ENCODE measurements at places on chromosomes 12 and 14.

GRCh38 chr12:116323406-116324386 lies 46.2 kb upstream of the MED13L start:
- no peak for DNase-seq
- peaks cover 10% of the 10 kb centered on the region for H3K4me1 ChIP-seq

DNA sequence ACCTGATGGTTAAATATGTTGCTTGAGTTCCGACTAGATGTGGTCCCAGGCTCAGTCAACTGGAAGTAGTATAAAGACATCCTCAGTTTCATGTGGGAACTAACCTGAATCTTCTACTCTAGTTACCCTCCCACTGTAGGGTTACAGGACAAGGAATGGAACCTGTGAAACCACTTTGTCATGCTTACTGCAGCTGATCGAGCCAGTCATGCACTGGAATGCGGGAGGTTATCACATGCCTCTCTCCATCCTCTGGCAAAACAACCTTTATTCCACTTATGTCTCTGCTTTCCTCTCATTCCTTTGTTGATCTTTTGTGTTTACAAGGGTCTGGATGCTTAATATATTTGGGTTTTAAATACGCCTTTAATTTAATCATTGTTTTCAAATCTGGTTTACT lies 111.9 kb upstream of the DDHD1 start:
- H3K36me3 ChIP-seq, result peaks cover 38% of the 10 kb centered on the region
- peaks cover 7% of the 10 kb centered on the region for H3K4me1 ChIP-seq
- no peak overlapping the region for H3K27ac ChIP-seq
- H3K27me3 ChIP-seq, result no peaks in the 10 kb centered on the region
- H3K4me3 ChIP-seq, result no peak overlapping the region
- no peak for DNase-seq

DNA sequence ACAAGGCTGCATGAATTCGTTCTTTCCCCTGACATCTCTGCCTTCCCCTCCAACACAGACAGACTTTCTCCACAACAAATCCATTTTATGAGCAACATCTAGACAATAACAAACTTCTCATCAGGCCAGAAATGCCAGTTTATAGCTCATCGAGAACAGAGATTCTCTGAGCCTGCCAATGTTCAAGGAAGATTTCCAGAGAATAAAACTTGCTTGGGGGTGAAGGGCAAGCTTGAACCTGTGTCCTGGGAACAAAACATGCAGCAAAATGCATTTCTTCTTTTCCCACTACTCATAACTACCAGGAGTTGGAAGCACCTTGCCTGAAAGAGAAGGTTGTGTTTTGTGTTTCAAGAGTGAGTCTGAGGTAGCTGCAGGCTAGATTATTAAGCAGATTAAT lies 6.8 kb downstream of the MAP1LC3B2 start:
- H3K27me3 ChIP-seq, result no peaks in the 10 kb centered on the region
- no peak overlapping the region for H3K4me3 ChIP-seq
- DNase-seq, result no peak
- H3K36me3 ChIP-seq, result peaks cover 19% of the 10 kb centered on the region

DNA sequence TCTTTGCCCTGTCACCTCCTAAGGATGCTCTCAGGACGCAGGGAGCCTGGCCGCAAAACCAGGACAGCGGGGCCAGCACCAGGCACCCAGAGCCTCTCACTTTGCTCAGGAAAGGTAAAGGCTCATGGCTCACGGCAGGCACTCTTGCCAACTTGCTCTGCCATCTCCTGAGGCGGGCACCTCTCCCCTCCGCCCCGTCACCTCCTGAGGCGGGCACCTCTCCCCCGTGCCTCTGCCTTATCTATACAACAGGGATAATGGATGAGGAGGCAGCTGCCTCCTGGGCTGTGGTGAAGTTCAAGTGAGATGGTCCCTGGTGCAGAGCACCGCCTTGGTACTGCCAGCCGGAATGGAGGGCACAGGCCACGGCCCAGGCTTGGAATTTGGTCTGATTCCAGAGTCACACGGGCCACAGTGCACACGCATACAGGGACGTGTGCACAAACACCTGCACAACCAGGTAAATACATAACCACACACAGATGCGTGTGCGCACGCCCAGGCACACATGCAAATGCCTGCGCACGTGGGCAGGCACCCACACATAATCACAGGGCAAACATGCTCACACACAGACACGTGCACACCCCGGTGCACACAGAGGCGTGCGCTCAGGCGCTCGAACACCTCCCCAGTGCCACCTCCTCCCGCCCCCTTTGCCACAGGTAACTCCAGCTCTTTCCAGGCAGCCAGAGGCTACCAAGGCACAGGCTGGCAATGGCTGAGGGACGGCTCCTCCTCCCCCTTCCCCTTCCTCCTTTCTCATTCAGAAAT lies 11.6 kb downstream of the DEGS2 start:
- no peaks in the 10 kb centered on the region for H3K4me1 ChIP-seq
- H3K27me3 ChIP-seq, result no peaks in the 10 kb centered on the region
- H3K4me3 ChIP-seq, result no peak overlapping the region
- H3K36me3 ChIP-seq, result no peaks in the 10 kb centered on the region

GRCh38 chr12:33041562-33041961 lies 145.0 kb upstream of the PKP2 start:
- H3K27me3 ChIP-seq, result no peaks in the 10 kb centered on the region
- peaks cover 7% of the 10 kb centered on the region for H3K4me1 ChIP-seq
- no peak overlapping the region for H3K27ac ChIP-seq
- no peak overlapping the region for H3K4me3 ChIP-seq

GRCh38 chr12:82523996-82524395 lies 162.7 kb upstream of the TMTC2 start:
- no peaks in the 10 kb centered on the region for H3K36me3 ChIP-seq
- no peak overlapping the region for H3K4me3 ChIP-seq
- no peaks in the 10 kb centered on the region for H3K4me1 ChIP-seq
- H3K27me3 ChIP-seq, result no peaks in the 10 kb centered on the region

GRCh38 chr14:96145116-96145864 lies 59.3 kb upstream of the BDKRB2 start:
- DNase-seq, result no peak
- H3K27ac ChIP-seq, result no peak overlapping the region
- no peaks in the 10 kb centered on the region for H3K4me1 ChIP-seq

DNA sequence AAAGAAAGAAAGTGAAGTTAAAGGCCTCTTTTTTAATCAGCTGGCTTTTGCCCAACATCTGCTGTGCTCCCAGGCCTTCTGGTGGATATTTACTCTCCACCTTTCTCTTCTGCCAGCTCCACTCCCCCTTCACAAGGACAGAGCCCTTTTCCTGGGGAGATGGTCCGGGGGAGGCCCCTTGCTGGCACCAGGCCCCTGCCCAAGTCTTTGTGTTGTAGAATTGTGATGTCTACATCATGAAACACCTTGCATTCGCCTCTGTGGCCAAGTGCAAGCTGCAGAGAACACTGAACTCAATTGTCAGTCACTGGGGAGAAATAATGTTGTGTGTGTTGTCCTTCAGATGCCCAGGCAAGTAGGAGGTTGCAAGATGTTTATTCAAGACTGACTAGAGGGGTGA lies 150.3 kb downstream of the DPF3 start:
- no peak overlapping the region for H3K4me3 ChIP-seq
- no peak for DNase-seq
- H3K27ac ChIP-seq, result no peak overlapping the region
- H3K4me1 ChIP-seq, result peaks cover 13% of the 10 kb centered on the region

- peak overlapping the region; percentile 90 for H3K27ac ChIP-seq
- peaks cover 8% of the 10 kb centered on the region for H3K27me3 ChIP-seq
- peaks cover 17% of the 10 kb centered on the region for H3K4me1 ChIP-seq
- peak overlapping the region; percentile 88 for H3K4me3 ChIP-seq
These were observed 668 bp downstream of the APPL2 start for GRCh38 chr12:105235281-105235731.

DNA sequence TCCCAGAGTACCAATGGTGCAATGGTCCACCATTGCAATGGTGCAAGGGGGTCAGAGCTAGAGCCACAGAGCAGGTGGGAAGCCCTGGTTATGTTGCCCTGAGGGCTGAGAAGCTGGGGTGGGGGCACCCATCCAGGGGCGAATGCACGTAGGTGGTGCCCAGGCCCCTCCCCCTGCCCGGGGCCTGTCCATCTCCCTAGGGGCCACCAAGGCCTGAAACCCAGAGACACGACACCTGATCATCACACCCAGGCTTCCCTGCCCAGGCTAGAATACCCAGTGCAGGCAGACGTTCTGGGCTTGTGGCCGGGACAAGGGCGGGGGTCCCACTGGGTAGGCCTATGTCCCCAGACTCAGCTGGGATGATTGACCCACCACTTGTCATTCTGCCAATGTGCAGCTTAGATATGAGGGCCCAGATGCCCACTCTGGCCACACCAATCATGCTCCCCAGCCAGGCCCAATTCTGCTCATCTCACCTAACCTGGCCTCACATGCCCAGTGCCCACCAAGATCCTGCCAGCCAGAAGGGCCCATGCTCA lies 83.2 kb downstream of the ALG10 start:
- peaks cover 54% of the 10 kb centered on the region for H3K36me3 ChIP-seq
- peaks cover 5% of the 10 kb centered on the region for H3K27me3 ChIP-seq
- no peak for DNase-seq
- H3K27ac ChIP-seq, result no peak overlapping the region

DNA sequence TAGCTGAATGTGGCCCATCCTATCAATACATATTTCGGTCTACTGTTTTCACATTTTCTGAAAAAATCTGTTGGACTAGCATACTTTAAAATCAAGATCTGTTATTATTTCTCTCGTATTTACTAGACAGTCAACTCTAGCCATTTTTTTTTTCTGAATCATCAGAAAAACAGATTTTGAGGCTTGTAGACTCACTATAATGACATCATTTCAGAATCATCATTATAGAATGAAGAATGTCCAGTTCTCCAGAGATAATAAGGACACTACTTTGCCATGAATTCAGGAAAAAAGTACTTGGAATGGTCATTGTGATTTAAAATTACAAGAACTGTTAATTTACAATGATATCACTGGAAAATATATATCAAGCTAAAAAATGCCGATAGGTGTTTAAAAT lies 589.8 kb downstream of the KCNH5 start:
- H3K4me1 ChIP-seq, result 0 out of 2 replicates have a peak, but pooled peaks cover 2% of the 10 kb centered on the region
- H3K27ac ChIP-seq, result no peak overlapping the region
- no peak overlapping the region for H3K4me3 ChIP-seq
- H3K36me3 ChIP-seq, result no peaks in the 10 kb centered on the region
- no peak for DNase-seq
- no peaks in the 10 kb centered on the region for H3K27me3 ChIP-seq

DNA sequence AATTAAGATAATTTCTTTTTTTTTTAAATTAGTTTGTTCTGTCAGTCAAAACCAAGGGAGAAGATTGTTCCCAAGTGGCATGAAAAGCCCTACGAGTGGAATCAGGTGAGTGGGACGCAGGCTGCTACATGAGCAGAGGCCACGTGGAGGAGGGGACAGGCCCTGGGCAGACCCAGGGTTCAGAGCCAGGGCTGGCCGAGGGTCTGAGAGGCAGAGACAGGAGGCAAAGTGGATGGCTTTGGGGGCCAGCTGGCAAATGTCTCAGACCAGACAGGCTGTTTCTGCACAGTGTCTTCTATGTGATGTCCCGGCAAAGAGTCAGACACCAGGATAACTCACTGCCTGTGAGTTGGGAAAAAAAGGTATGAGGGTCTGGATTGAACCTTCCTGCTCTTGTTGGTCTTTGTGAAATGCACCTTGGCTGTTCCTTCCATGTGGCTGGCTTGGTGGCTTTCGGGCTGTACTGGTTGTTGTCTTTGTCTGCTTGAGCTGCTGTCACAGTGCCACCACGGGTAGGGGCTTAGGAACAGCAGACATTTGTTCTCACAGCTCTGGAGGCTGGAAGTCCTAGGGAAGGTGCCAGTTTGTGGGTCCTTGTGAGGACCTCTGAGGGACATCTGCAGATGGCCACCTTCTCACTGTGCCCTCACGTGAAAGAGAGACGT lies 35.8 kb upstream of the ASPG start:
- H3K4me3 ChIP-seq, result no peak overlapping the region
- H3K4me1 ChIP-seq, result no peaks in the 10 kb centered on the region
- peaks cover 2% of the 10 kb centered on the region for H3K27me3 ChIP-seq
- no peak for DNase-seq
- H3K36me3 ChIP-seq, result no peaks in the 10 kb centered on the region

- no peak for DNase-seq
- H3K27ac ChIP-seq, result no peak overlapping the region
- peaks cover 6% of the 10 kb centered on the region for H3K4me1 ChIP-seq
- H3K36me3 ChIP-seq, result no peaks in the 10 kb centered on the region
These were observed 27.3 kb upstream of the STRAP start for GRCh38 chr12:15854916-15855315.
